ENCODE measurements at places on chromosomes 12 and 14.
A peak's percentile ranks its signal among the peaks of the same experiment; 100 is the strongest.

DNA sequence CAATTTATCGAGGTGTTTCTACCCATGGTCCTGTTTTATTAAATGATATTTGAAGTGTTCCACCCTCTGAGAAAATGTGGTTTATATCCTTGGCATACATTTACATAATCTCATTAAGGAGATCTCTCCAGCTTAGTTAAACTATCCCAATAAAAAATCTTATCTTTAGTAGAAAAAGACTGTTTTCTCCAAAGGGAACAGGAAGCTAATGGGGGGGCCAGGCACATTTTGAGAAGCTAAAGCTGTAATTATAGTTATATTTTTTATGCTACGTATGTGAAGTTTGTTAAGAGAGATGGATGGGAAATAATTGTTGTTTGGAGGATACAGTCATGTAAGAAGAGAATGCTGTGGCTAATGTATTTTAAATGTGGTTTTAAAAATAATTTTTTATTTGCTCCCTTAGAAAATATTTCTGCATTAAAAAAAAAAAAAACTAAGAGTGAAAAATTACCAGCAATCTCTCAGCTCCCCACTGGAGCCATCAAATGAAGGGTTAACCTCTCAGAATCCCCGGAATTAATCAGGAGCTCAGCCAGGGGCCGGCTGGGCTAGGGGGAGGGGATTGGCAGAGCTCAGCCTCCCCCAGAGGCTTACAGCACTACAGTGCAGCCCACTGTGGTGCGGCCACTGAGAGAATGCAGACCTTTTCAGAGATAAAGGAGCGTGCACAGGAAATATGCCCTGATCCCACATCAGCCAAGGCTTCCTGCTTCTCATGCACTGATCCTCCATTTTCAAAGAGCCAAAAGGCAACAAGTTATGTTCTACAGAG, 185.8 kb downstream of the EGLN3 start:
- DNase-seq = no peak

DNA sequence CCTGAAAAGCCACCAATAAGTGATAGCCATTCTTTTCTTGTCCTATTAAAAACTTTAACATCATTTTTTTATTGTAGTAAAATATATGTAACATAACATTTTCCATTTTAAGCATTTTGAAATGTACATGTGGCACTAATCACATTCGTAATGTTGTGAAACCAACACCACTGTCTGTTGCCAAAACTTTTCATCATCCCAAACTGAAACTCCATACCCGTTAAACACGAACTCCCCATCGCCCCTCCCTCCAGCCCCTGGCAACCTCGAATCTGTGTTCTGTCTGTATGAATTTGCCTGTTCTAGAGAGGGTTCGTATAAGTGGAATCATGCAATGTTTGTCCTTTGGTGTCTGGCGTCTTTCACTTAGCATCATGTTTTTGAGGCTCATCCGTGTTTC, 75.9 kb downstream of the CCDC92 start:
- DNase-seq = no peak

DNA sequence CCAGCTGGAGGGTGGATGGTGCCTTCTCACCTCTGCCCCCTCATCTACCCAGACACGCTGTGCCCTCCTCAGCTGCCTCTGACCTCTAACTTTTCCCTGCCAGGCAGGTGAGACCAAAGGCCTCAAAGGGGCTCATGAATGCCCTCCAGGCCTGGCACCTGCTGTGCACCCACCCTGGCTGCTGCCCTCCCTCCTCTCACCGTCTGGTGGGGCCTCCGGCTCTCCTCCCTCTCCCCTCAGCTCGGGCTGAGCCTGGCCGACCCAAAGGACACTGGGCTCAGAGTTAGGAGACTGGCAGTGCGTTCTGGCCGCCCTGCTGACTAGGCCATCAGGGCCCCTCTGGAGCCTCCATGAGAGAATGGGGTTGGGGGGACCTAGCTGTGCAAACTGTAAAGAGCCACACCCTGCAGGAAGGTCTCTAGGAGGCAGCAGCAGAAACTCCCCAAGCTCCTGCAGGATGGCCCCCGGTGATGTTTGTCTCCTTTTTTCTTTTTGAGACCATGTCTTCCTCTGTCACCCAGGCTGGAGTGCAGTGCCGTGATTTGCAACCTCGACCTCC, 40.3 kb upstream of the PPP1R13B start:
- no peak for DNase-seq

DNA sequence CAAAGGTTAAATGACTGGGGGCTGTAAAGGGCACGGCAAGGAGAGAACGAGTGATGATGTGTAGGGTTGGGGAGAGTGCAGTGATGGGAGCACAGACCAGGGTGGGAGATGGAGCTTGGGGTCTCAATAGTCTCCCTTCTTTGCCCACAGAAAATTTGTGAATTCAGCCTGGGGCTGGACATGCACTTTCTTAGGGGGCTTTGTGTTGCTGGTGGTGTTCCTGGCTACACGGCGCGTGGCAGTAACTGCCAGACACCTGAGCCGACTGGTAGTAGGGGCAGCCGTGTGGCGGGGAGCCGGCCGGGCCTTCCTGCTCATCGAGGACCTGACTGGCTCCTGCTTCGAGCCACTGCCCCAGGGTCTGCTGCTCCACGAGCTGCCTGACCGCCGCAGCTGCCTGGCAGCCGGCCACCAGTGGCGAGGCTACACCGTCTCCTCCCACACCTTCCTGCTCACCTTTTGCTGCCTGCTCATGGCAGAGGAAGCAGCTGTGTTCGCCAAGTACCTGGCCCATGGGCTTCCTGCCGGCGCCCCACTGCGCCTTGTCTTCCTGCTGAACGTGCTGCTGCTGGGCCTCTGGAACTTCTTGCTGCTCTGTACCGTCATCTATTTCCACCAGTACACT, 1.7 kb downstream of the FITM1 start:
- peak; percentile 20 for DNase-seq

DNA sequence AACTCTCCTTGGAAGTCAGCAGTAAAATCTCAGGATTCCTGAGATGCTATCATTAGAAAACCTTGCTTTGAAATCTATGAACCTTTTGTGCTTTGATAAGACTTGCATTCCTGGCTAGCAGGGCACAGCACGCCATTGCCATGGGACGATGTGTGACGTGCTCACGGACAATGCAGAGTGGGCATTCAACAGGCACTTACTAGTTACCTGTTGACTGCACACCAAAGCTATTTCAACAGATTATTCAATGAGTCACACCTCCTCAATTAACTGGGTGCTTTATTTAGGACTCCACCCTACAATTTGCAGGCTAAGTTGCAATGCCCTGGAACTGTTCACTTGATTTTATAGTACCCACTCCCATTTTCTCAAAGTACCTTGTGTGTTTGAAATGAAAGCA, 11.3 kb downstream of the NOS1 start:
- no peak for DNase-seq

DNA sequence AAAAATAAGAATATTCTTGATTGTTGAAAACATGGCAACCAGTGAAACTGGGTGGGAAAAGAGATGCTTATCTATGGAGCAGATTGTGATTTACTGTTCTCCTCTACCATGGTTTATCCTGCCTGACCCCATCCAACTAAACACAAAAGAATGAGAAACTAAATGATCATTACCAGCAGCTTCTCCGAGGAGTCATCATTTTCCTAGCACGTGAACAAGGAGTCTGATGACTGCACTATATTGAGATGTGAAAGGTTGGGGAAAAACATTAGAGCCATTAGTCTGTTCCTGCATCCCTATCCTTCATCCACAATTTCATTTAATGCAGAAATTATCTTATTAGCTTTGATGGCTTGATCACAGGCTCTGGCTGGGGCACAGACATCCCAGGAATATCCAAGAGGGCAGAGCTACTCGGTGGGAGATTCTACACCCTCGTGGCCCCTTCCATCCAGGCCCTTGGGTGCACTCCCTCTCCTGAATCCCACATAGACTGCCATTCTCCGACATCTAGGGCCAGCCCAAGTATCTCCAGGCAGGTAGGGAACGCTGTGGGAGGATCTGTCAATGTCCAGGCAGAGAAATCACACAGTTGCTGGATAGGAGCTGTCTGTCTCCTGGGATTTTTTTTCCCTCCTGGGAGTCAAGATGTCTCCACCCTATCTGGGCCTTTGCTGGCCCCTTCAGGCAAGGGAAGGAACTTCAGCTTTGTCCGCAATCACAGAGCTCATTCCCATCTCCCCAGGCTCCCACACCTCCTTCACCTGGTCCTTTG, 43.3 kb upstream of the DHRS4 start:
- peak; percentile 46 for DNase-seq

- no peak for DNase-seq
Observed at GRCh38 chr14:64685371-64686281, 18.6 kb upstream of the PLEKHG3 start.

DNA sequence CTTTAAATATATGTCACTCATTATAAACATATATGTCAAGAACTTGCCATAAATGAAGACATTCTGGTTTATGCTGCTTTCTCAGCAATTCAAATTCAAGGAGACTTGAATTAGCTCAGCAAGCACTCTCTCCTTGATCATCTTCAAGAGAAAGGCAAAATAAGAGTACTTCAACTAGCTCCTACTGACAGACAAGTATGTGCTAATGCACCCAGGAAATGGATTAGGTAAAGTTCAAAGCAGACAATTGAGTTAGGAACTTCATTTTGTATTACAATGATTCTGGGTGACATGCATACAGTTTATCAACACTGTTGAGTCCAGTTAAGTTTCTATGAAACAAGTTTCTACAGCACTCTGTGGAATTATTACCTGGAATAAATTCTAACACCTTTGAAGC, 455.9 kb upstream of the USP15 start:
- no peak for DNase-seq

- no peak for DNase-seq
Observed at GRCh38 chr12:112102127-112102526, 6.5 kb downstream of the NAA25 start.

DNA sequence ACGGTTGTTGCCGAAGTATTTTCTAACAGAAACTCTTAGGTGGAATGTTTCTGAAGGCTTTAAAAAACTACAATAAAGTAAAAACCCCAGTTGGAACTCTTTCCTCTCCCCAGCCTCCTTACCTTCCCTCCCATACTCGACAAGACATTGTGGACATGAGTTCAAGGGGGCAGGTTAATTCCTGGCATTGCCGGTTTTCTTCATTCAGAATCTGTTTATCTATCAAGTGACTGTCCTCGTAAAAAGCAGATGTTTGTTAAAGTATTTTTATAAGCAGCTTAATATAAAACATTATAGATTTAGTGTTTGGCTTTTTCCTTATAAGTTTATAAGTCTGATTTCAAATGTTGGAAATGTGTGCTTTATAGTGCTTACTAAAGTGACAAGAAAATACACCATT, 30.7 kb downstream of the PARP11 start:
- no peak for DNase-seq

- no peak for DNase-seq
Observed at GRCh38 chr14:57254884-57255283, 13.8 kb downstream of the EXOC5 start.

DNA sequence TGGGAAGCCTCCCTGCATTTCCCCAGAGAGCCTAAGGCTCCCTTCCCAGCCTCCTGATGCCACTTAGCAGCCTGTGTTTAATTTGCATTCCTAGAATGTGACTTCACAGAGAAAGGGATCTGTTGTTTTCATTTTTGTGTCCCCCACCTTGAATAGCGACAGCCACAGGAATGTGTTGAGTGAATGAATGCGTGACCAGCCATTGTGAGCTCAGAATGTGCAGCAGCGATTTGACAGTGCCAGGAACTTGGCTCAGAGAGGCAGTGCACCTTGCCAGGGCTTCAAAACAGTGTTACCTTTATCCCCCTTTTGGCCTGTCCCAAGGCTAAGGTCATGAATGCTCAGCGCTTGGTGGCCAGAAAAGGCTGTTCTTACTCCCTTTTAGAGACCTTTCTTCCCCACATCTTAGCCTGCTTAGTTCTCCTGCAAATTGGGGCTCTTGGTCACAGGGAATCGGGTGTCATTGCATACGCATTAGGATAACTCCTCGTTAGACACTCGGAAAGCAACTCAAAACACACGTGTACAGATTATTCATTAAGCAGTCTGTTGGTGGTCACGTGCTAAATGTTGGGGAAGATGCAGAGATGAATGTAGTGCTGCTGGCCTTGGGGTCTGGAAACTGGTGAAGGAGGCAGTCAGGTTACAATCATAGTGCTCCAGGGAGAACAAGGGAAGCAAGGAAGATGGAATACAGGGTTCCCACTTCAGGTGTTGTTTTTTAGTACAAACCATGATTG, 9.8 kb downstream of the NTF3 start:
- no peak for DNase-seq

GRCh38 chr12:46065412-46066166, 75.2 kb upstream of the SCAF11 start:
- DNase-seq = no peak

DNA sequence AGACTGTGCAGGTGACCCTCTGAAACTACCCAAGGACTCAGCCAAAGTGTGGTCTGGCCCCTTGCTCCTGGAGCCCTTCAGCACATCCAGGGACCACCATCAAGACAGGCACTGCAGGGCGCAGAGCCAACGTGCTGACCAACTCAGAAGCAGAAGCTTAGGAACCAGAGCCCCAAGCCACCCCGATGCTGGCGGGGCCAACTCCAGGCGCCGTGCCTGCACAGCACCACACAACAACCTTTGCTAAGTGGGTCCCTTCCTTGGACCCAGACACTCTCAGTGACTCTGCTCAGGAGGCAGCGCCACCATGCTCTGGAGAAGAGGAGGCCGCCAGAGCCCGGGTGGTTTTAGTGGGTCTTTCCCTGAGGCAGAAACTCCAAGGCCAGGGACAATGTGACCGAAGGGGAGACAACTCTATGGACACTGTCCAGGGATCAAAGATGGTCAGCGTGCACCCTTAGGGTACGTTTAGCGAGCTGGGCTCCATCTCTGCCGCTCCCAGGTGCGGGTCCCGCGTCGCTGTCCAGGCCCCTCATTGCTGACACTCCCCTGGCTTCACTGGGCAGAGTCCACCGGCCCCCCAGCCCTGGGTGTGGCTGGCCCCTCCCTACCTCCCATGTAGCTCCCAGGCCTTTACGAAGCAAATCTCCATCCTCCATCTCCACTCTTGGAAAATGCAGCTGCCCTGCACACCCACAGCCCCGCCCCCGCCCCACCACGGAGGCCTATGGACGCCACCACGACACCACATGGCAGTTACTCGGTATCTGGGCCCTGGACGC, 16.1 kb downstream of the CHGA start:
- DNase-seq = no peak

- no peak for DNase-seq
Observed at GRCh38 chr12:92058664-92059063, 87.0 kb downstream of the BTG1 start.

GRCh38 chr12:115541891-115542421, 735.5 kb downstream of the MED13L start:
- DNase-seq = no peak

GRCh38 chr14:50521912-50522341, 10.4 kb downstream of the MAP4K5 start:
- no peak for DNase-seq

Data from NCI-H1092 treated with DMSO at 0.1 percent for 48 hours (cell line).